Osteoblast (primary cell): ENCODE measurements at places on chromosomes 13 and 19. TPM values are rescaled to one million over a fixed set of nuclear protein-coding genes. Genes with fewer than 3 reads are reported as not detected.

The HRC gene
- total RNA-seq, result not detected in 2 replicates

The MAP4K1 gene
- under 0.01 and 0.72 TPM in 2 replicates for total RNA-seq

The DAZAP1 gene
- total RNA-seq, result 40.9 and 44.5 TPM in 2 replicates

The GPATCH1 gene
- total RNA-seq, result 5.6 and 6.2 TPM in 2 replicates

The PODNL1 gene
- total RNA-seq, result 4.0 and 6.5 TPM in 2 replicates

The SRRM5 gene
- total RNA-seq, result under 0.01 TPM in 1 of 2 replicates, not detected in the other

The LGALS13 gene
- not detected in 2 replicates for total RNA-seq

The FCAR gene
- not detected in 2 replicates for total RNA-seq

The PLPP2 gene
- total RNA-seq, result 1.1 and 1.5 TPM in 2 replicates

The RAB4B gene
- total RNA-seq, result 8.0 and 13.8 TPM in 2 replicates

The RAP2A gene
- 46.6 and 49.9 TPM in 2 replicates for total RNA-seq

The PLIN3 gene
- 224 and 260 TPM in 2 replicates for total RNA-seq

The TMEM59L gene
- total RNA-seq, result 0.36 and 2.1 TPM in 2 replicates

The OR7D2 gene
- not detected in 2 replicates for total RNA-seq

The GTF2F1 gene
- total RNA-seq, result 47.1 and 48.1 TPM in 2 replicates

The ZNF20 gene
- total RNA-seq, result 6.9 and 9.4 TPM in 2 replicates

The ZNF416 gene
- 4.3 and 6.2 TPM in 2 replicates for total RNA-seq

The OSCAR gene
- 0.36 and 0.59 TPM in 2 replicates for total RNA-seq

The FCER2 gene
- not detected in 2 replicates for total RNA-seq

The GDF15 gene
- 61.6 and 74.2 TPM in 2 replicates for total RNA-seq

The FAM83E gene
- total RNA-seq, result 0.29 TPM in 1 of 2 replicates, not detected in the other

The ZNF730 gene
- 0.72 and 1.2 TPM in 2 replicates for total RNA-seq

The RAB20 gene
- 3.6 and 3.8 TPM in 2 replicates for total RNA-seq

The BTBD2 gene
- total RNA-seq, result 57.5 and 57.8 TPM in 2 replicates

The SIGLEC11 gene
- total RNA-seq, result under 0.01 TPM in 1 of 2 replicates, not detected in the other

The CYP4F8 gene
- not detected in 2 replicates for total RNA-seq
